Stimulated activated CD4-positive, alpha-beta T cell treated with anti-CD3 and anti-CD28 coated beads, TNF-alpha, amount 100 ng/mL, for 48 hours (primary cell): ENCODE measurements at places on chromosomes 4 and X.
A peak's percentile ranks its signal among the peaks of the same experiment; 100 is the strongest.

- DNase-seq = no peak
These were observed 134.9 kb upstream of the LEF1 start for GRCh38 chr4:108303488-108304177.

DNA sequence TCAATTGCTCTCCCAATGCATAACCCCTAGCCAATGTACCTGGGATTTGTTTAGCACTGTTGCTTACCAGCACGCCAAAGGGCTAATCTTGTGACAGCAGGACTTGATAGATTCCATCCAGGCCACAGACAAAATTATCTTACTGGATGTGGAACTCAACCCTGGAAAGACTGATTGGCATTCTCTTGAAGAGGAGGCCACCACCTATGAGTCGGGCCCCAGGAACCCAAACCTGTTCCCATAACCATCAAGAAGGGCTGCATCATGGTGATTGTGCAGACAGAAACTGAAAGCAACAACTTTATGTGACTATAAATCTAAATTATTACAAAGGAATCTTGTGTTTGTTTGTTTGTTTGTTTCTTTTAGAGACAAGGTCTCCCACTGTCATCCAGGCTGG, 19.9 kb upstream of the TMEM255A start:
- no peak for DNase-seq

GRCh38 chr4:38671592-38671940, 7.6 kb downstream of the KLF3 start:
- DNase-seq = no peak

GRCh38 chrX:110175146-110175545, 142.7 kb downstream of the AMMECR1 start:
- no peak for DNase-seq

GRCh38 chr4:10056334-10057022, 35.2 kb upstream of the SLC2A9 start:
- DNase-seq = no peak

DNA sequence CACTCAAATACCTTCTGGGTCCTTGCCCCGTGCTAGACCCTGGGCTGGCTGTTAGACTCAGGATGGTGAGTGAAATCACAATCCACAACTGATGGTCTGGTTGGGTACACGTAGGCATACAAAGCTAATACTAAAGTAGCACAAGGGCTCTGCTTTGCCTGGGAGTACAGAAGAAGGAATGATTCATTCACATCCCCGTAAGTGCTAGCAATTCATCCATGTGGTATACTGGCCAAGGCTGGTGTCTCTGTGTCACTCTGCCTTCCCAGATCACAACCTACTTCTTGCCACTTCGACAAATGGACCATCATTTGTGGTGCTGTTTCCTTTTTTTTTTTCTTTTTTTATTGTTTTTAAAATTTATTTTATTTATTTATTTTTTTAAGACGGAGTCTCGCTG, 19.7 kb upstream of the RBM47 start:
- DNase-seq = no peak

- no peak for DNase-seq
These were observed 6.1 kb upstream of the CXorf66 start for GRCh38 chrX:139971394-139971749.

- DNase-seq = no peak
These were observed 46.3 kb downstream of the ATP1B4 start for GRCh38 chrX:120408168-120408567.

GRCh38 chrX:47707031-47707780, 48.2 kb upstream of the UXT start:
- no peak for DNase-seq

GRCh38 chr4:121794505-121795188, 6.5 kb upstream of the EXOSC9 start:
- DNase-seq = no peak

DNA sequence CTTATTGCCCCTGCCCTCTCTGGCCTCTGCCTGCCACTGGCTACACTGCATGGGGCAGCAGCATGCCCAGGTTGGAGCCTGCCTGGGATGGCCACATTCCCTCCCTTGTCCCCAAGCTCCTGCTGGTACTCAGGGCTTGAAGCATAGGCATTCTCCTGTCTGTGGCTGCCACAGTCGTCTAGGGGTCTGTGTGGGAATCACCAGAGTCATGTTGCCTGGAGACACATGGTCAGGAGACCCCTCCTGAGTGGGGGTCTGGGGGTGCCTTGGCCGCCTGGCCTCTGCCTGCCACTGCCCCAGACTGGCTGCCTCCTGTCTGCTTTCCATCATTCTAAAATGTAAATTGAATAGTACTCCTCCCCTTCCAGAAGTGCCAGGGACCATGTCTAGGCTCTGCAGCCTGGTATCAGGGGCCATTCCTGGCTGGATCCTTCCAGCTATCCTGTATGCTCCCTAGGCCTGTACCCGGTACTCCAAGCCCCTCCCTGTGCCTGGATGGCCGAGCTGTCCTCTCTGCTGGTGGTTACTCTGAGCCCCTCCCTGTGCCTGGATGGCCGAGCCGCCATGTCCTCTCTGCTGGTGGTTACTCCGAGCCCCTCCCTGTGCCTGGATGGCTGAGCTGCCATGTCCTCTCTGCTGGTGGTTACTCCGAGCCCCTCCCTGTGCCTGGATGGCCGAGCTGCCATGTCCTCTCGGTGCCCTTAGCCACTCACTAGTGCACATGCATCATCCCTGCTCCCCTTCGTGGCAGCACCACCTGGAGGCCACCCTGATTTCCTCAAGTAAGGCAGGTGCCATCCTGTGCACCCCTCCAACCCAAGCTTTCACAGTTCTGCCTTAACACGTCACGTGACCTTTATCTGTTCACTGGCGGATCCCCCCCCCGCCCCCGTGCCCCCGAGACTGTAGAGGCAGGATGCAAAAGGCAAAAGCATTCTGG, 5.5 kb upstream of the NKX1-1 start:
- DNase-seq = no peak

GRCh38 chr4:102640669-102641068, 120.1 kb downstream of the MANBA start:
- DNase-seq = no peak

DNA sequence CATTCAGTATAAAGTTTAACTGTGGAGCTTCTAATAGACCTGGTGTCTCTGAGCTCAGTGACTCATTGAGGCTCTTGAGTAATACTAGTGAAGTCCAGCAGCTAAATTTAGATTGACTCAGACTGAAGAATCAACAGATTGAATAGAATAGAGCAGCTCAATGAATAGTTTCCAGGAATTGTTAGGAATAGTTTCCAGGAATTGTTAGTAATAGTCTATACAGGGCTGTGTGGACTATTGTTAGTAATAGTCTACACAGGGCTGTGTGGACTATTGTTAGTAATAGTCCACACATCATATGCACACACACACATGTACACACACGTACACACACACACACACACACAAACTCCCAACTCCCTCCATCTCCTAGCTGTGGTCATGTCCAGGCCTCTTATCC, 3.0 kb downstream of the GIMD1 start:
- DNase-seq = no peak

DNA sequence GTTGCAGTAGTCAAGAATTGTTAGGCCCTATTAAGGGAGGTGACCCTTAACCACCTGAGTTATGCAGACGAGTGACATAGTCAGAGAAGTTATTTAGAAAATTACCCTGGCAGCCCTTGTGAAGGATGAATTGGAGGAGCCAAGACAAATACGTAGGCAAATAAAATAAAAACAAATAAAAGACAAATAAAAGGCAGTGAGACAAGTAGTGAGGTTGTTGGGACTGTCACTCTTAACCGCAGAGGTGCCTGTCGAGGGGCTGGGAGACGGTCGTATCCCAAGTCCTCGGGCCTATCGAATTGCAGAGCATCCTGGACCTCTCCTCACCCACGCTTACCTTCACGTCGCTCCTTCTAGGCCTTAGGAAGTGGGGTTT, 58.0 kb upstream of the ZC4H2 start:
- DNase-seq = no peak

DNA sequence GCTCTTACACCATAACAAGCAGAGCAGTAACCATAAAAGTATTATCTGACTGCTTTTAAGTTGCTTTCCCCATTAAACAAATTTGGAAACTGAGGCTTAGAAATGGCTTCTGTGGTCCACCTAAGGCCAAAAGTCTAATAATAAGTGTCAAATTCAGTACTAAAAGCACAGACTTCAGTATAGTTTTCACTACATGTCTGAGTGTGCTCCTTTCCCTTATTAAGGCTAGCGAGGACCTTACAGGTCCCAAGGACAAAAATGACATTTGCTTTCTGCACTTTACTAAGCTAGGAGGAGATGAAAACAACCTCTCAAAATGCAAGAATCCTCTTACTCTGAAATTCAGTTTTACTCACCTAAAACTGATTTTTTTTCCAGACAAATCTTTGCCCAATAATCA, 127.2 kb downstream of the ENOX2 start:
- no peak for DNase-seq

DNA sequence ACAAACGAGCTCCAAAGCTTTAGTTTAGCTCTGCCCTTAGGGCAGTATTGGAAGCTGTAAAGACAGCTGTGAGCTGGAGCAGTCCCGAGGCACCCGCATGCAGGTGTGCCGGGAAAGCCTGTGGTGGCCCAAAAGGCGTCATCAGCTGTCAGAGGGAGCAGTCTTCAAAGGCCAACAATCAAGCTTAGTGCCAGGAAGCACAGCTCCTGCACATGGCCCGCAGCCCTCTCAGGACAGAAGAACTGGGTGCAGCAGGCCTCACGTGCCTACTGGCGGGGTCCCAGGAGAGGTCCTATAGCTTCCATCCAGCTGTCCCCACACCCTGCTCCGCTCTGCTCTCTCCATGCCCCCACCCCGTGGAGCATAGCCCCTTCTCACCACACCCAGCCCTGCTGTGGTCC, 92.2 kb upstream of the TRIM2 start:
- no peak for DNase-seq

GRCh38 chr4:71593311-71593710, 190.6 kb downstream of the GC start:
- no peak for DNase-seq

- DNase-seq = no peak
These were observed 114.4 kb downstream of the PSAPL1 start for GRCh38 chr4:7320206-7320797.

- DNase-seq = no peak
These were observed 144.8 kb upstream of the PLAC1 start for GRCh38 chrX:134803060-134803459.

- no peak for DNase-seq
These were observed 121.3 kb upstream of the JADE1 start for GRCh38 chr4:128688033-128688721.

GRCh38 chr4:52572936-52573485, 86.1 kb downstream of the USP46 start:
- DNase-seq = no peak

GRCh38 chrX:122817321-122817955, 366.6 kb upstream of the GRIA3 start:
- no peak for DNase-seq

GRCh38 chr4:181119186-181119585, 1124.0 kb upstream of the TENM3 start:
- no peak for DNase-seq

DNA sequence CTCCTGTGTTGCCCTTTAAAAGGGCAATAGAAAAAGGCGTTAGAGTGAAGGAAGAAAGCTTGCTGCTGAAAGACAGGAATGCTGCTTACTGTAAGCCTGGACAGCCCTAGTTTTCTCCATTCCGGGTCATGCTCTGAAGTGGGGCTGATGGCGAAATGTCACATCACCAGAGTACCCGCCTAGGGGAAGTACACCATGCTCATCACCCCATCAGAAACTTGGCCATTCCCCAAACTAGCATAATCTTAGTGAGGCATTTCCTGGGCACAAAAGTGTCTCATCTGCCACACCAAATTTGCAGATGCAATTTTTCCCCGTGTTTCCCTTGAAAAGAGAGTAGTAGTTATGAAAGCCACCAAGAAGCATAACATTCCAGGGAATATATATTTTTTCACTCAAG, 47.8 kb upstream of the CAMK2D start:
- DNase-seq = no peak

- no peak for DNase-seq
These were observed 3.8 kb downstream of the TCEAL9 start for GRCh38 chrX:103360092-103360491.

- peak; percentile 34 for DNase-seq
These were observed 4.8 kb downstream of the FRMPD3 start for GRCh38 chrX:107454302-107454701.

- DNase-seq = no peak
These were observed 7.3 kb downstream of the CCDC22 start for GRCh38 chrX:49242545-49243066.

- DNase-seq = no peak
These were observed 109.9 kb downstream of the AFF2 start for GRCh38 chrX:148610328-148610698.

DNA sequence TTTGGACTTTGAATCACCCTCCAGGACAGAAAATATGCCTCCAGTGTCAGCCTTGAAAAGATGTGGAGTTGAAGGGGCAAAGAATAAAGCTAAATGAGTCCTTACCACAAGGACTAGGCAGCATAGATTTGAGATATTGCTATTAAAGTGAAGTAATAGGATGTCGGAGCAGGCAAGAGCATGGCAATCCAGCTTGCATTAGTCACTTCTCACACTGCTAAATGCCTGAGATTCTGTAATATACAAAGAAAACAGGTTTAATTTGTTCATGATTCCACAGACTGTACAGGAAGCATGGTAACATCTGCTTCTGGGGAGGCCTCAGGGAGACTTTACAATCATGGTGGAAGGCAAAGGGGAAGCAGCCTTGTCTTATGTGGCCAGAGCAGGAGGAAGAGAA, 109.8 kb upstream of the PCDH7 start:
- DNase-seq = no peak

- DNase-seq = no peak
These were observed 14.1 kb downstream of the LRIT3 start for GRCh38 chr4:109861916-109862511.

- DNase-seq = no peak
These were observed 3.8 kb upstream of the SLC26A1 start for GRCh38 chr4:996997-997374.

GRCh38 chr4:77349364-77349763, 192.4 kb downstream of the CCNG2 start:
- DNase-seq = no peak

- no peak for DNase-seq
These were observed 186.0 kb downstream of the HHIP start for GRCh38 chr4:144831971-144832370.

DNA sequence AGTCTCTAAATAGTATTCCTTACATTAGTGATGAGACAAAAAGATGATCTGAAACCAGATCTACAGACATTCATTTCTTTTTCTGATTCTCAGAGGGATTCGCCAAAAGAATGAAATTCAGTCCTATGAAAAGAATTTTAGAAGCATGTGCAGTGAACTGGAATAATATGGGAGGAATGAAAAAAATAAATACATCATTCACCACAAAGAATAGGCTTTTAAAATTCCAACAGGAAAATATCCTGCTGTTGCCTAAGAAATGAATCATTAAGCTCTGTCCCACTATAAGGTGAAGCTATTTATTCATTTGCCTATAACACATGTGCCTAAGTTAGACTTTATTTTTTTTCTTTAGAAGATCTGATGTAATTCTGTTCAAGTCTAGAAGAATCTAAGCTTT, 165.9 kb downstream of the IL15 start:
- DNase-seq = no peak
